Bronchus fibroblast of lung (primary cell): ENCODE measurements at places on chromosomes 16 and 17. TPM values are rescaled to one million over a fixed set of nuclear protein-coding genes. Genes with fewer than 3 reads are reported as not detected.

The GRAPL gene
- total RNA-seq = 1.5 TPM in 1 of 2 replicates, not detected in the other

The GRIN2C gene
- not detected in 2 replicates for total RNA-seq

The CLEC18A gene
- 0.17 TPM in 1 of 2 replicates, not detected in the other for total RNA-seq

The CACNG4 gene
- not detected in 2 replicates for total RNA-seq

The OR2C1 gene
- total RNA-seq = not detected in 2 replicates

The CRISPLD2 gene
- total RNA-seq = 59.3 and 75.3 TPM in 2 replicates

The SCARF1 gene
- total RNA-seq = 0.30 and 1.0 TPM in 2 replicates

The TP53TG3 gene
- total RNA-seq = not detected in 2 replicates

The GNG13 gene
- total RNA-seq = not detected in 2 replicates

The SPATA32 gene
- not detected in 2 replicates for total RNA-seq

The FAM234A gene
- 76.9 and 86.8 TPM in 2 replicates for total RNA-seq

The SYT17 gene
- total RNA-seq = 0.30 and 0.84 TPM in 2 replicates

The TBC1D3L gene
- 1.6 and 2.0 TPM in 2 replicates for total RNA-seq

The HAP1 gene
- under 0.01 TPM in 1 of 2 replicates, not detected in the other for total RNA-seq

The HNF1B gene
- total RNA-seq = not detected in 2 replicates

The B3GNT9 gene
- 24.1 and 25.1 TPM in 2 replicates for total RNA-seq

The RHBDL1 gene
- total RNA-seq = 0.50 and 1.5 TPM in 2 replicates

The TMEM100 gene
- 2.7 and 3.4 TPM in 2 replicates for total RNA-seq

The WIPI1 gene
- total RNA-seq = 83.9 and 92.6 TPM in 2 replicates

The CES3 gene
- total RNA-seq = 0.15 and 0.17 TPM in 2 replicates

The NQO1 gene
- total RNA-seq = 161 and 170 TPM in 2 replicates

The KRT36 gene
- not detected in 2 replicates for total RNA-seq

The CA4 gene
- not detected in 2 replicates for total RNA-seq

The P2RX1 gene
- total RNA-seq = under 0.01 TPM in 1 of 2 replicates, not detected in the other

The CNGB1 gene
- not detected in 2 replicates for total RNA-seq

The OR3A3 gene
- total RNA-seq = not detected in 2 replicates

The PRR11 gene
- 53.4 and 66.4 TPM in 2 replicates for total RNA-seq
